ENCODE measurements at places on chromosomes 5 and 9. TPM values are rescaled to one million over a fixed set of nuclear protein-coding genes. Genes with fewer than 3 reads are reported as not detected.
A peak's percentile ranks its signal among the peaks of the same experiment; 100 is the strongest.

DNA sequence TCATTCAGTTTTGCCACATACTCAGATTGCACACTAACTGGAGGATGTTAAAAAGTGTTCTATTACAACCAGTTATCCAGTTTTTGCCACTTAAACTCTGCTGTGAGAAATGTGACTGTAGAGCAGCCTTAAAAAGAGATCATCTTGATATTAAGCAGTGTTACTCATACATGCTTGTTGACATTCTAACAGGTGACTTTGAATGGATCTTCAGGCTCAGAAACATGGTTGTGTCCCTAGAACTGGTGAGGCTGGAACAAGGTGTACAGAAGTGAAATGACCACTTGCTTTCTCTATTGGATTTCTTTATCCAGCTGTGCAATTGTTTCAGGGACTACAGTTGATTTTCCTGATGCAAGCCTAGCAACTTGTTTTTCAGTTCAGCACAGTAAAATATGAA lies 166.1 kb upstream of the CCDC152 start:
- no peaks in the 10 kb centered on the region for H3K27me3 ChIP-seq
- H3K4me1 ChIP-seq, result peaks cover 9% of the 10 kb centered on the region
- H3K27ac ChIP-seq, result peak overlapping the region; percentile 11
- H3K4me3 ChIP-seq, result no peak overlapping the region
- DNase-seq, result no peak

DNA sequence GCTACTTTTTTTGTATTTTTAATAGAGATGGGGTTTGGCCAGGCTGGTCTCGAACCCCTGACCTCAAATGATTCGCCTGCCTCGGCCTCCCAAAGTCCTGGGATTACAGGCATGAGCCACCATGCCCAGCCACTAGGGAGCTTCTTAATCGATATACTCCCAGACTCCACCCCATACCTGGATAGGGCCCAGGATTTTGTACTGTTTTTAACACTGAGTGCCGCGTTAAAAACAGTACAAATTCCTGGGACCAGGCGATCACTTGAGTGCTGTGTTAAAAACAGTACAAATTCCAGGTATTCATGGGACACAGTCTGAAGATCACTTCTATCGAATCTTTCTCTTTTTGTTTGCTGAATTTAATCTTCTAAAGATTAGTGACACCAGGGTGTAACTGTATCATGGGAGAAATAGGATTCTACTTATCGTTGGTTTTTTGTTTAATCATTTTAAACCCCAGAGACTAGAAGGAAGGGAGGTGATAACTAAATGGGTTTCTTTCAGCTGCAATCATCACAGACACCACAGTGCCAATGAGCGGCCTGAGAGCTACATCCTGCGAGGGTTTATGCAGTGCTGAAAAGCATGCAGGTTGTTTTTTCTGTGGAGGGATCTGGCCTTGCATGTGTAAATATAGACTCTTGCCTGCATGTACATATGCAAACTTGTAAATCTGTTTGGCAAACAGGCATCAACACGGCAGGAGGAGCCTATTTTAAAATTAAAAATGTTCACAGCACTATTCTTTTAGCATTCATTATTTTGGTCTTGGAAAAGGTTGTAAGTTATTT lies 303.8 kb upstream of the WWC1 start:
- no peak for DNase-seq
- no peaks in the 10 kb centered on the region for H3K36me3 ChIP-seq
- peaks cover 10% of the 10 kb centered on the region for H3K4me1 ChIP-seq

The MCTP1 gene
- 50.4 TPM for total RNA-seq

- no peaks in the 10 kb centered on the region for H3K27me3 ChIP-seq
- no peaks in the 10 kb centered on the region for H3K36me3 ChIP-seq
- no peak for DNase-seq
- H3K27ac ChIP-seq, result no peak overlapping the region
Observed at GRCh38 chr9:76198336-76198735, 195.9 kb downstream of the RFK start.

GRCh38 chr9:71668717-71669116 lies 99.6 kb downstream of the CEMIP2 start:
- no peak overlapping the region for H3K27ac ChIP-seq
- H3K4me3 ChIP-seq, result no peak overlapping the region
- no peak for DNase-seq
- no peaks in the 10 kb centered on the region for H3K27me3 ChIP-seq
- H3K4me1 ChIP-seq, result no peaks in the 10 kb centered on the region

DNA sequence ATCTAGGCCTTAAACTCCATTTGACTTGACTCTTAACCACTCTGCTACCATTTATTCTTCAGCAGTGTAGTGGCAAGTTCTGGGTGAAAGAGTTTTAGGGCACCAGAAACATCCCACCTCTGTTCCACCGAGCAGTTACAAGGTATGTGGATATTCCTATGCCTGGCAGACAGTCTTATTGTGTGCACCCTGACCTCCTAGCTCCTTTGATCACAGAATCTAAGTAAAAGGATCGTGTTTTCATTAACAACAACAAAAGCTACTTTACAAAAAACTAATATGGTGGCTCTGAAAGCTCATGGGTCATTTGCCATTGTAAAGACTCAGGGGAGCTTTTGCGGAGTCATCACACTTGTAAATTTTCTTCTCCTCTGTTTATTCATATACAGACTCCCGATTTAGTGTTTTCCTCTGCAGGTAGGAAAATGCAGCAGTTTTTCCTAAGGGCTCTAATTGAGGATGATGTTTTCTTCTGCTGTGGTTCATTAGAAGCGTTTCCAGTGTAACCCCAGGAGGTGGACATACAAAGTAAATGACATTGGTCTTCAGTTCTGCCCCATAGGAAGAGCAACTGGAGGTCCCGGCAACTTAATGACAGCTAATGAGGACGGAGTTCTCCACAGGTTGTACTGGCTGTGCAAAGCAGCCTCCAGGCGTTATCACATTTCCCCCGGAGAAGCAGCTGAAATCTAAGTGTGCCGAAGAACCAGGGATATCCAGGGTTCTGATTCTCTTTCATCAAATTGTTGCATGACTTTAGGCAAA lies 78.2 kb downstream of the ATP10B start:
- no peaks in the 10 kb centered on the region for H3K27me3 ChIP-seq
- no peak overlapping the region for H3K4me3 ChIP-seq
- H3K27ac ChIP-seq, result peak overlapping the region; percentile 51
- no peak for DNase-seq

DNA sequence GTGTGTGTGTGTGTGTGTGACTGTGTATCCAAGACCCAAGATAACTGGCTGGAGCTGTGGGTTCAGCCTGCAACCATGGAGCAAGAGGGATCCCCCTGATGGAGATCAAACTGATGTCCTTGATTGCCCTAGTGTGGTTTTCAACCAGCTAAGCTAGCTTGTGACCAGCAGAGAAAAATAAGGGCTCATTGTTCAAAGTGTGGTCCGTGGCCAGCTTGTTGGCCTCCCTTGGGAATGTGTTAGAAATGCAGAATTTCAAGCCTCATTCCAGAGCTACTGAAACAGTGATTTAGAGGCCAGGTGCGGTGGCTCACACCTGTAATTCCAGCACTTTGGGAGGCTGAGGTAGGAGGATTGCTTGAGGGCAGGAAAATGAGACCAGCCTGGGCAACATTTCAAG lies 79.9 kb downstream of the ACER2 start:
- no peaks in the 10 kb centered on the region for H3K36me3 ChIP-seq
- no peak for DNase-seq
- H3K27ac ChIP-seq, result no peak overlapping the region
- no peak overlapping the region for H3K4me3 ChIP-seq
- H3K27me3 ChIP-seq, result no peaks in the 10 kb centered on the region

The CCDC180 gene
- total RNA-seq, result 9.6 TPM

- H3K4me1 ChIP-seq, result peaks cover 51% of the 10 kb centered on the region
- H3K4me3 ChIP-seq, result no peak overlapping the region
- DNase-seq, result no peak
- no peaks in the 10 kb centered on the region for H3K36me3 ChIP-seq
Observed at GRCh38 chr9:129316281-129317030, 138.4 kb upstream of the IER5L start.

The NUP155 gene
- total RNA-seq, result 20.4 TPM

DNA sequence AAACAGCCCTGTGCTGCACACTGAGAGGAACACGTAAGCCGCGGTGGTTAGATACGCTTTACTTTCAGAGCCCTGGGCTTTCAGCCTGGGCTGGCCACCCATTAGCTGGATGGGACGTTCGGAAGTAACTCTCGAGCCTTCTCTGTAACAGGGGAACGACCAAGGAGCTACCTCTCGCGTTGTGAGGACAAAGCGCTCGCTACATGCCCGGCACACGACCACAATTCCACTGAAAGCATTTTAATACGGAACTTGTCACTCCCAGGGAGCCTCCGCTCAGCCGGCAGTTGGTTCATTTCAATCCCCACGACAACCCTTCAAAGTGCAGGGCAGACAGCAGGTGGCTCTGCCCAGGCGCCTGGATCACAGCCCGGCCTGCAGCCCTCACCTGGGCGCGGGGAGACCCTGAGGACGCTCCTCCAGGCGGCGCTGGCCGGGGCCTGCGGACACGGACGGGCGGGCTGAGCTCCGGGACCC lies 368 bp downstream of the SURF1 start:
- H3K4me1 ChIP-seq, result peaks cover 22% of the 10 kb centered on the region
- DNase-seq, result no peak
- H3K27me3 ChIP-seq, result no peaks in the 10 kb centered on the region
- H3K4me3 ChIP-seq, result peak overlapping the region; percentile 84

The ADAMTS16 gene
- 2.8 TPM for total RNA-seq

The RUSC2 gene
- total RNA-seq, result 39.3 TPM

DNA sequence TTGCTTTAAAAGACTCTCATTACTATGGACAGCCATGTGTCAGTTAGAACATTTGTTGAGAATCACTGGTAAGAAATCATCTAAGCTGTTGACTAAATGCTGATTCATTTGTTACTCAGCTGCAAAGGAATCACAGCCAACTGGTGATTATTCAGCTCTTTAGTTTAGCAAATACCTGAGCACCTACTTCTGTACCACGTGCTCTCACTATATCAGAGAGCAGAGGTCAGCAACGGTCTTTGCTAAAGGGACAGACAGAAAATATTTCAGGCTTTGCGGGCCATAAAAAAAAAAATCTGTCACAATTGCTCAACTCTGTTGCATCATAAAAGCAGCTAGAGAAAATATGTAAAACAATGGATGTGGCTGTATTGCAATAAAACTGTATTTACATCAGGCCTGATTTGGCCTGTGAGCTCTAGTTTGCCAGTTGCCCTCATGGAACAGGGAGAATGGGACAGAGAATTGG lies 377.6 kb downstream of the DNAH5 start:
- DNase-seq, result no peak
- H3K27ac ChIP-seq, result no peak overlapping the region
- no peaks in the 10 kb centered on the region for H3K4me1 ChIP-seq

DNA sequence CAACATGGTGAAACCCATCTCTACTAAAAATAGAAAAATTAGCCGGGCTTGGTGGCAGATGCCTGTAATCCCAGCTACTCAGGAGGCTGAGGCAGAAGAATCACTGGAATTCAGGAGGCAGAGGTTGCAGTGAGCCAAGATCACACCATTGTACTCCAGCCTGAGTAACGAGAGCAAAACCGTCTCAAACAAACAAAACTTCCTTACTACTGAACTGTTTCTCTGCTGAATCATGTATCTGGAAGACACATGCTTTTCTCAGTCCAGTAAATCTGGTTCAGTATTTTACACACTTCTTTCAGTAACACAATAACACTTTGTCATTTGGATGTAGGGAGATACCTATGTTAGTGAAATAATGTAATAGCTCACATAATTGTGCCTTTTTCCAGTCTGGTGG lies 7.9 kb downstream of the TRMT10B start:
- H3K4me3 ChIP-seq, result no peak overlapping the region
- H3K27me3 ChIP-seq, result no peaks in the 10 kb centered on the region
- no peak overlapping the region for H3K27ac ChIP-seq

The SH2D3C gene
- total RNA-seq, result 18.9 TPM

The ZNF454 gene
- total RNA-seq, result 4.4 TPM

DNA sequence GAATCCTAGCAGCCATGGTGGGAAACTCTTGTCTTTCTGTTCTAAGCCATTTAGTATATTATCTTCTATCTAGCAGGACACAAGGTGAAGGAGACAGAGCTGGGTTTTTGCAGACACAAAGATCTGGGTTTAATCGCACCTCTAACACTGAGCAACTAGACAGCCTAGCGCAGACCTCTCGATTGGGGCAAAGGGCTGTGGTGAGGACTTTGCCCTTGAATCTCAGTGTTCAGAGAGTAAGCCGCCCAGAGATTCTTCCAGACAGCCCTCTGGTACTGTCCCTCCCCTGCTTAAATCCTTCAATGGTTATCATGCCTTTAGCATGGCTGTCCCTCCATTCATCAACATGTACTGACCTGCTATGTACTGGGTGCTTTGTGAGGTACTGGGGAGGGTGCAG lies 128.1 kb downstream of the CRB2 start:
- H3K27ac ChIP-seq, result no peak overlapping the region
- H3K4me1 ChIP-seq, result no peaks in the 10 kb centered on the region
- H3K4me3 ChIP-seq, result no peak overlapping the region
- no peak for DNase-seq
- no peaks in the 10 kb centered on the region for H3K27me3 ChIP-seq

DNA sequence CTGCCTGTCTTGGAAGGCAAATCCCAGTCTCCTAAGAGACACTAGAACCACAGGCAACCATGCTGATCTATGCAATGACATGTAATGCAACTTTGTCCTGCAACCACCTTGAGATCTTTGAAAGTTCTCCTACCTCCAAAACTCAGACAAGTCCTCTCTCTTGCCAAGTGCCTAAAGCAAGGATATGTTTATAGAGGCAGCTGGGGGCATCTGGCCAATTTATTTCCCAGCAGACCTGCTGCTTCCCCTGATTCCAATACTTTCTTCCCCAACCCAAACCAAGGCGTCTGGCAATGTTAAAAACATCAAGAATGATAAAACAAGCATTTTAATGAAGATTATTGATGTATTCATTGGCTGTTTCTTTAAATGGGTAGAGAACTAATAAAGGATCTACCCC lies 138.4 kb downstream of the DOCK8 start:
- no peak overlapping the region for H3K27ac ChIP-seq
- no peak overlapping the region for H3K4me3 ChIP-seq
- H3K27me3 ChIP-seq, result no peaks in the 10 kb centered on the region

- no peak overlapping the region for H3K4me3 ChIP-seq
- no peaks in the 10 kb centered on the region for H3K27me3 ChIP-seq
- no peak overlapping the region for H3K27ac ChIP-seq
Observed at GRCh38 chr9:14533867-14534640, 159.2 kb downstream of the ZDHHC21 start.

- H3K27me3 ChIP-seq, result no peaks in the 10 kb centered on the region
- no peaks in the 10 kb centered on the region for H3K36me3 ChIP-seq
- peak overlapping the region; percentile 68 for H3K27ac ChIP-seq
Observed at GRCh38 chr9:127541865-127542264, 70.2 kb upstream of the STXBP1 start.

- no peak overlapping the region for H3K4me3 ChIP-seq
- H3K36me3 ChIP-seq, result no peaks in the 10 kb centered on the region
- H3K27me3 ChIP-seq, result no peaks in the 10 kb centered on the region
- peaks cover 6% of the 10 kb centered on the region for H3K4me1 ChIP-seq
- no peak for DNase-seq
Observed at GRCh38 chr5:116441223-116441622, 133.4 kb downstream of the SEMA6A start.

Measured in tibial nerve (tissue), 4 donors.